ENCODE measurements at places on chromosomes 4 and X.
A peak's percentile ranks its signal among the peaks of the same experiment; 100 is the strongest.

DNA sequence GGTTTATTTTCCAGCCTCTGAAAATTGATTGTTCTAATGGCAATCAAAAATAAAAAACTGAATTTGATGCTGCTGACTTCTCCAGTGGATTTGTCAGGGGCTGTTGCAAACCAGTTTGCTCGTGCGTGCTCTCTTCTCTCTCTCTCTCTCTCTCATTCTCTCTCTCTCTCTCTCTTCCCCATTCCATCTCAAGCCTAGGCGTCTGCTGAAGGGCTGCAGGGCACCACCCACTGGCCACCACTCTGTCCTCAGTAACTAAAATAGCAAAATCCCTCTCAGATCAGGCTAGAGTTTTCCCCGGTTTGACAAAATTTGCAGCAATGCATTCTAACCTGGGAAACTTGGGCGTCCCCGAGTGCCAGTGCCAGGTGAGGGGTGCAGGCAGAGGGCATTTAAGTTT is 19.4 kb downstream of the NKX6-1 start:
- DNase-seq = peak; percentile 24

- no peak for DNase-seq
Measured at GRCh38 chrX:21528076-21528475, 130.1 kb downstream of the KLHL34 start.

DNA sequence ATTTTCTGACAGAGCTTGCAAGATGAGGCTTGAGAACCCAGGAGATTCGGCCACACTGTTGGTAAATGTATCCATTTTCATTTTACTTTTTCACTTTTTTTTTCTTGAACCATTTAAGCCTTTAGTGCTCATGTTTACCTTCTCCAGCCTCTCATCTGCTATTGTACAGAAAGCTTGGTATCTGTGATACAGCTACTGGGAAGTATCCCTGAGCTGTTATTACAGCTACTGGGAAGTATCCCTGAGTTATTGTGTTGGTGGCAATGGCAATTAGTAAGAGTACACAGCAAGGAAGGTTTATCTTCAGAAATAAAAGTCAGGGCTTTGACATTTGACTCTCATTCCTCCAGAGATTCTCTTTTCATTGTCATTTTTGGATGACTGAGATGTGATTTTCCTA is 11.8 kb downstream of the CTSO start:
- no peak for DNase-seq

- no peak for DNase-seq
Measured at GRCh38 chr4:21888195-21888976, 60.2 kb downstream of the KCNIP4 start.

DNA sequence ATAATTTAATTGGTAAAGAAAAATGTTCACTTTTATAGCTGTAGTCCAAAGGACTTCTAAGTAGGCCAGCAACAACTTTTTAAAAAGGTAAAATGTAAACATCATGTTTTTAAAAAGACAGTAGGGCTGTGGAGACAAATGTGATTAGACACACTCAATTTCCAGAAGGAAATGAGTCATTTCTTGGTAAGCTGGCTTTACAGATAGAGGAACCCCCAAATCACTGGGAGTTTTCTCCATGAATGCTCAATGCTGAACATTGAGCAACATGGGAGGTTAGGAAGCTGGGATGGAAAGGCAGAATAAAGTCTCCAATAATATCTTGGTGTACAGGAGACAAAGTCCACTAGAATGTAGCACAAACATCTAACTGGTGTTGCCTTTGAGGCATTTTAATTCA is 121.3 kb downstream of the NWD2 start:
- no peak for DNase-seq

DNA sequence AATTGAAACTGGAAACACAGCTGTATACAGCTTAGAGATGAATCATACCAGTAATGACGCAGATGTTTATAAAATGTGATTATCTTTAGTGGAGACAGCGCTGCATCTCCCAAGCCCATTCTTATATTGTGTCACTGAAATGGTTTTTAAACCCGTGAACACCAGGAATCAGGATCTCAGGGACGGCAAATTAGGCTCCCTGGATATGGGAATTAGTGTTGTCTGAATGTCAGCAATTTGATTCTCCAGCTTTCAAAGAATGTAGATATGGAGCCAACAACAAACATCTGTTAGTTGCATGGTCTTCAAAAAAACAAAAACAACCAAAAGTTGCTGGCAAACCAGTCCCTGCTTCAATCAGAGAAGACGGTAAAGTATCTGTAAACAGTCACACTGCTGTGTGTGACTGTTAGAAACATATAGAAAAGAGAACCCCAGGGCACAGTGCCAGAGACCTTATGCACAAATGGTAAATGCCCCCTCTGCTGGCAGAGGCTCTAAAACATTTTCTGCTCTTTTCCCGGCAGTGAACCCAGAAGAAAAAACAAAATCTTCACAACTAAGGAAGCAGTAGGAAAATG is 351.9 kb upstream of the FTHL17 start:
- peak; percentile 76 for DNase-seq

DNA sequence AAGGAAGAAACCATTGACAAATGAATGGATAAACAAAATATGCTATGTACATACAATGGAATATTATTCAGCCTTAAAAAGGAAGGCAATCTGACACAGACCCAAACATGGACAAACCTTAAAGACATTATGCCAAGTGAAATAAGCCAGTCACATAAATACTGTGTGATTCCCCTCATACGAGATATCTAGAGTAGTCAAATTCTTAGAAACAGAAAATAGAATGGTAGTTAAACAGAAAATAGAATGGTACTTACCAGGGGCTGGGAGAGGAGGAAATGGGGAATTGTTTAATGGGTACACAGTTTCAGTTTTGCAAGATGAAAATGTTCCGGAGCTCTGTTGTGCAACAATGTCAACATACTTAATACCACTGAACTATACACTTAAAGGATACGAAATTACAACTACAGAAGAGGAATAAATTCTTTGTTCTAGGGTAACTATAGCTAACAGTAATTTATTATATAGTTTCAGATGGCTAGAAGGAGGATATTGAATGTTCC is 47.8 kb upstream of the DUSP21 start:
- DNase-seq = no peak

DNA sequence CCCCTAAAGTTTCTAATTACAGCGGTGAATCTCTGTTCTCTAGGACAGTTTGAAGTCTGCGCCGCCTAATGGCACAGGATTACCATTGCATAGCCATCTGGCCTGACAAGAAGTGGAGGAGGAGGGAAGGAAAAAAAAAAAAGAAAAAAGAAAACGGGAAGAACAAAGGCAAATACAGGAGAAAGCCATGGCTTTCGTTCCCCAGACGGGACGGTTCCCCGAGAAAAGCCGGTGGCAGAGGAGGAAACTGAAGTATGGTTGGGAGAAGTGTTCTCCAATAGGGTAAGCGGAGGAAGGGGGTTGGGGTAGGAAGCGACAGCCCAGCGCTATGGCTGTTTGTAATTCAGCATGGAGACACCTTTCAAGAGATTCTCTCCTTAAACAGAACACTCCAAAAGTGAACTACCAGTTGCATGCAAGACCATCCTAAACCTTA is 80.8 kb downstream of the HMGN5 start:
- DNase-seq = peak; percentile 38

DNA sequence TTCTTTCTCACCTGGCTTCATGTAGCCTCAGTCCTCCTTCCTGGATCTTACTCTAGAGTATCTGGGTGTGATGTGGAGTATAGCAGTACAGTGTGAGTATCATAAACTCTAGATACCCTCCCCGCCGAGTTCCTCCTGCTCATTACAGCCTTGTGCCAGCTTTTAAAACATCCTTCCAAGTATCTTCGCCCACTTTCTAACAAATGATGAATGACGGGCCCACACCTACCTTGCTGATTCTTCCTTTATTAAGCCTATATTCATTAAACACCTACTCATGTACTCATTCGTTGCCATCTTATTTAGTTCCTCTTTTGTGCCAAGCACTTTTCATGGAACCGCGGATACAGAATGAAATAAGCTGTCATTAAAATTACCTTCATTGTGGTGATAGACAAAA is 1585.3 kb upstream of the TENM3 start:
- no peak for DNase-seq

- DNase-seq = no peak
Measured at GRCh38 chr4:57854748-57855147, 744.6 kb upstream of the IGFBP7 start.

- no peak for DNase-seq
Measured at GRCh38 chr4:142351958-142352357, 494.1 kb downstream of the INPP4B start.

DNA sequence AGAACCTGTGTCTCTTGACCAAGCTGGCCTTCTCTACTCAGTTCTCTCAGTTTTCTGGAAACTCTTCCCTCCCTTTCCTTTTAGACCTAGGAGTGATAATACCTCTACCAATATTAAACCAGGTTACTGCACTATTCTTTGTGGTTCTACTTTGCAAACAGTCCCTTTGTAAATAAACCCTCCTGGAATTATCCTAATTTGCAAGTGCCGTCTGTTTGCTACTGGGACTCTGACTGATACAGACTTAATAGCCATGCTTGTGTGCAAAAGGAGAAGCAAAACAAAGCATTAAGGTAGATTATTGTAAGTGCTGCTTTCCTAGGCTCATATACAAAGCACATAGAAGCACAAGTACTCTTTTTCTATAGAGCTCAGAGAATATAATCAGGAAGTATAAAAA is 507.0 kb downstream of the INPP4B start:
- no peak for DNase-seq

DNA sequence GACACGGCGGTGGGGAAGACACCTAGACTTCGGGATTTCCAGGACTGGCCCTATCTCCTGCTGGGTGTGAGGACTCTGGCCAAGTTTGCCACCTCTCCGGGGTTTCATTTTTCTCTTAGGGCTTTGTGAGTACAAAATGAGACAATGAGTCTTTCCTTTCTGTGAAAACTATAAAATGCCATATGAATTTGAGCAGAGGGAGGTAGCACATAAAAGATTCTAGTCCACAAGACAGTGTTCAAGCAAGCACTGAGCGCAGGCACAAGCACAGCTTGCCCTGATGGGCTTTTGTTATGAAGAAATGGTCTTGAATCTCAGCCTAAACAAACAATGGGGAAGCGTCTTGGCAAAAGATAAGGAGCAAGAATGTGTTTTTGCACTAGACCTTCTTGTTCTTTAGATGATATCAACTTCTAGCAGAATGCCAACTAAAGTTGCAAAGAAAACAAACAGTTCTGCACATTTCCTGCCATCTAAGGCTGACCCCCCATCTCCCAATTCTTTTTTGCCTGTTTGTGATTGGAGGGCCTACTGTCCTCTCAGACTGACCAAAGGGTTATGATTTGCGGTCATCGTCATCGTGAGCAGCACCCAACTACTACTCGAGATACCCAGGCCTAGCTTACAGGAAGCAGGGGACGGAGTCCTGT is 73.0 kb upstream of the ZNF518B start:
- DNase-seq = no peak

DNA sequence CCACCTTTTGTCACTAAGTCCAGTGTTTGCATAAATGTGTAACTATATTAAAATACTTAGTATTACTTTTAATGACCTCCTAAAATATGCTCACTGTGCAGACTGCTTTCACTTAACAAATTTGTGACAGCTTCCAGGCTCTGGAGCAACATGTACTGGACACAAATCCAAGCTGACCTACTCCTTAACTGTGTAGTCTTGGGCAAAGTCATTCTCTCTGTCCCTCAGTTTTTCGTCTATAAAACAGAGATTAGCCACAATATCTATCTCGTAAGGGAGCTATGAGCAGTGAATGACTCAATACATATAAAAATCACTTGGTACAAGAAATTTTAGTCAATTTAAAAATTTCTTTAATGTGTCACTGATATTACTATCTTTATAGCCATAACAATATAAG is 20.4 kb upstream of the RAB40A start:
- DNase-seq = no peak

DNA sequence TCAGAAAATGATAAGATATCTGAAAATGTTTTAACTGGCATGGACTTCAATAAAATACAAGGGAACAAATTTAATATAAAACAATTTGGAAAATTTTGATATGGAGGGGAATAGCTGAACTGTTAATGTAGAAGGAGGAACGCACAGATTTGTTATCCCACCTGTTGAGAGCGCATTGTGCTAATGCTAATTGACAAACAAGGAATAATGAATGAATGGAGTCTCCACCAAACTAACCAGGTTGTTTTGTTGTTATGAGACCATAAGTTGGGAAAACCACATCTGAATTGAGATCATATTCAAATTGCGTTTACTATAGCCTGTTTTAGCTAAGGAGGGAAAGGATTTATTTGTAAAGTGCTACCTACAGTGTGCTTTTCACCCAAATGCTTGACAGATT is 195.6 kb downstream of the ADGRL3 start:
- no peak for DNase-seq

GRCh38 chr4:15526924-15527592 is 57.4 kb downstream of the CC2D2A start:
- no peak for DNase-seq

DNA sequence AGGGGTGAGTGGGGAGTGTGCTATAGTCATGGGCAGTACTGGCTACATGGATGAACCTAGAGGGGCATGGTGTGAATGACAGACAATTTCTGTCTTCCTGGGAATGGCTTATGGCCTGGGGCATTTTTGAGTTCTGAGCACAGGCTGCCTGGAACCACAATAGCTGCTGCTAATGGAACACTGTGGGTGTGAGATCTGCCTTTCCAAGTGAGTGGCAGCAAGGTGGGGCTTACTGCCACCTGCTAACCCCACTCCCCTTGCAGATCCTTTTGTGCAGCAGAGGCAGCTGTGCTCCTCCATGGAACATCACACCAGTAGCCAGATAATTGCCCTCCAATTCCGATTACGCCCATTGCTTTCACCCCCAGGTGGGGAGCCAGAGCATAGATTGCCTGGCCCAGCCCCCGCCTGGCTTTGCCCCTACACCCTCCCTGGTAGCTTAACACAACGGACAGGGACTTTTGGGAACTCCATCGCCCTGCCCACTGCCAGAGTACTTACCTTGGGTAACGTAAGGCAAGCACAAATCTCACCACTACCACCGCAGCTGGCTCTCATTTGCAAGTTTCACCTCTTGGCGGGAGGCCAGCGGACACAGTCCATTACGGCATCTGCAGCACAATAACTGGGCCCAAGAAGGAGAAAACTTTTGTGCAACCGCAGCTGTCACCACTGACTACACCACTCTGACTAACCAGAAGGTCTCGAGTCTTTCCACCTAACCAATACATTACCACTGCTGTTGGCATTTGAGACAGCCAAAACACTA is 421.2 kb upstream of the NWD2 start:
- no peak for DNase-seq

DNA sequence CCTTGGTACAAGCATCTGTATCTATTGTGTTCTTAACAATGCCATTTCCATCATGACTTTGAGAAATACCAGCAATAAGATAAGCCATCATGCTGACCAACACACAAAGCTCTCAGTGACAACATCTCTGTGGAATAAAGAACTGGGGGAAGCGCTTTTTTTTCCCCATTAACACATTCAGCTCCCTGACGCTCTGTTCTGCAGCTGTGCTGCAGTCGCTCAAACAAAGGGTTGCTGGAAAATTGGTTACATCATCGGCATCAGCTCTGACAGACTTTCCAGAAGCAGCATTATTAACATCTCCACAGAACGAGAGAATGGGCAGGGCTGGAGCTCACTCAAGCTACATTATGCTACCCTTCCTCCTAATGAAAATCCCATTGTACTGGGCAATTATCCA is 39.9 kb downstream of the DCX start:
- peak; percentile 22 for DNase-seq

Data from BE2C (cell line).